ENCODE measurements at places on chromosomes 11 and 22.
A peak's percentile ranks its signal among the peaks of the same experiment; 100 is the strongest.

- no peak for DNase-seq
These were observed 65.2 kb downstream of the DGCR2 start for GRCh38 chr22:19056951-19057401.

- DNase-seq = no peak
These were observed 151.3 kb downstream of the ST3GAL4 start for GRCh38 chr11:126506789-126507188.

DNA sequence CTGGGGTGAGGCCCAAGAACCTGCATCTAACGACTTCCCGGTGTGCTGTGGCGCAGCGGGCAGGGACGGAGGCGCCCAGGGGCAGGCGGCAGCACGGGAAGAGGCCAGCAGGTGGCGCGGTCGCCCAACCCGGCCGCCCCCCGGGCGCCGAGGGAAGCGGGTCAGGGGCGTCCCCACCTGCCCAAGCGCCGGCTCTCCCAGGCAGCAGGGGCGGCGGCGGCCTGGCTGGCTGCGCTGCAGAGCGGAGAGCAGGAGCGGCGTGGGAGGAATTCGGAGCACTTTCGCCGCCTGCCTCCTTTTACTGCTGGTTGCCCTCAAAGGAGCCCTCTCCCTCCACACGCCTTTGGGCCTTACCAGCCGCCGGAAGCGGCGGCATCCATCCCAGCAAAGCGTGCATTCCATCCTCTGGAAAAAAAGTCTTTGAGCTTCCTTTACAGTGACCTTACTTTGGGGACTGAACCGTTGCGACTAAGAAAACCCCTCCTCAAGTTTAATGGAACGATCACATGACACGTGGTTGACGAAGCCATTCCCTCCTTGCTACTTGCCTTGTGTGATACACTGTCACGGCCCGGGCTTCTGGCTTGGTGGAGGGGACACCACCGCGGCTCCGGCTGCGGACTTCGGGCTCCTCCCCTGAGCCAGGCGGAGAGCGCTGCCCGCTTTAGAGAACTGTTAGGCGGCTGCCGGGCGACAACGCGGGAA is 106.8 kb upstream of the CLMP start:
- peak; percentile 25 for DNase-seq

DNA sequence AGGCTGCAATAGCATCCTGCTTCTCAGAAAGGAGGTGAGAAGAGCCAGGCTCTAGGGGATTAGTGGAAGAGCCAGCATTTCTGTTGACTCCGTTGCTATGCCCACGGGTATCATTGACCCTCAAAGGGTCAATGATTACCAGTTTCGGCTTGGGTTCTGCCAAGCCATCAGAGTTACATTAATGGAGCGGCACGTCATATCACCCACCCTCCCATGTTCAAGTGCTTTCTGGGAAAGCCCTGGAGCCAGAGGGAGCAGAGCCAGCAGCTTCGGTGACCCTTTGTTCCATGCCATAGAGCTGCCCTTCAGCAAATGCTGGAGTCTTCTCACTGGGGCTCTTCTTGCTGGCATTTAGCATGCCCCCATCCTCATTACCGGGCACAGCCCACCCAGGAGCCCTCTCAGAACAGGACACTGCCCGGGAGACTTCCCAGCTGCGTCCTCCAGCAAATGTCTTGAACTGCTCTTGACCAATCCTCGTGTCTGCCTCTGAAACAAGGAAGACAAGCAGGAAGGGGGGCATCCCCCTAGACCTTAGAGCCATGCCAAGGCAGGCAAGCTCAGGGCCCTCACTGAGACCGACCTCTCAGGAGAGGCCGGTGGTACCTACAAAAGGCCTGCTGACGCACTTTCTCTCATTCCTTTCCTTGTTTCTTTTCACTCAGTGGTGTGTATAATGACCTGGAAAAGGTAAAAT is 14.6 kb downstream of the KCNJ1 start:
- no peak for DNase-seq

DNA sequence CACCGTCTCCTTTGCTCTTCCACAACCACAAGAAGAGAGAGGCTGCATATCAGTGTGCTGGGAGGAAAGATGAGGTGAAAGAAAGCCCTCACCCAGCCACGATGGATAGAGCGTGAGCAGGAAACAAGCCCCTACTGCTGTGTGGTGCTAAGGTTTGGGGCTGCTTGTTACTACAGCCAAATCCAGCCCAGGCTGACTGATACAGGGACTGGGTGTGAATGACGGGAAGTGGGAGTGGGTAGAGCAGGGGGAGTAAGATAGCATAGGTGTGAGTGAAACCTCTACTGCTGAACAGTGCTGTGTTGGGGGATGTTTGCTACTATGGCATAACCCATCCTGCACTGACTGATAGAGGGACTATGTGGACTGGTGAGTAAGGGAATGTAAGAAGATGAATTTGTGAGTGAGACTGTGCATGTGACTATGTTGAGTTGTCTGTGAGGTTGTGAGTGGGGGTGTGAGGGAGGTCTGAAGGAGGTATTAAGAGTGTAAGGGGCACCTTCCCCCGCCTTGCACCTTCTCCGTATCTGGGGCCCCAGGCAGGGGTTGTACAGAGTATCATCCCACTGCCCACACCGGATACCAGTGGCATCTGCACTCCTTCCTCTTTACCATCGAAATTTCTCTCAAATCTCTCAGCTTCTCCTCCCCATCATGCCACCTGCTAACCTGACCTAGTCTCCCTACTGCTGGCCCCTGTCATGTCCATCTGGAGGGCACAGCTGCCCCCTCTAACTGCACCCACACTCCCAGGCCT is 91.5 kb downstream of the MN1 start:
- no peak for DNase-seq
